Globus pallidus (tissue), 1 donor: ENCODE measurements at places on chromosomes 2 and 18.

GRCh38 chr2:168462543-168463045 lies 6.5 kb downstream of the CERS6 start:
- no peak for DNase-seq

DNA sequence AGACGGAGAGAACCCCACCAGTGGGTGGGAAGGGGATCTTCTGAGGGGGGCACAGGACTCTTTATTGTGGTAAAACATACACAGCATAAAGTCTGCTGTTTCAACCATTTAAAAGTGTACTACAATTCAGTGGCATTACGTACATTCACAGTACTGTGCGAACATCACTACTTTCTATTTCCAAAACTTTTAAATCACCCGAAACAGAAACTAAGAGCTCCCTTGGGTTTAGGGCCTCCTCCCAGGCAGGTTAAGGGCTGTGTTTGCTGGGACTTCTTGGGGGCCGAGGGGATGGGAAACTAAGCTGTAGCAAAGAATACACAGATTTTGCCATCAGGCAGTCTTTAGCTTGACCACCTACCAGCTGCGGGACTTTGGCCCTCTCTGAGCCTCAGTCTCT lies 242.0 kb downstream of the HAUS1 start:
- no peak for DNase-seq

- no peak for DNase-seq
These were observed 41.1 kb downstream of the MBD2 start for GRCh38 chr18:54183390-54183789.

DNA sequence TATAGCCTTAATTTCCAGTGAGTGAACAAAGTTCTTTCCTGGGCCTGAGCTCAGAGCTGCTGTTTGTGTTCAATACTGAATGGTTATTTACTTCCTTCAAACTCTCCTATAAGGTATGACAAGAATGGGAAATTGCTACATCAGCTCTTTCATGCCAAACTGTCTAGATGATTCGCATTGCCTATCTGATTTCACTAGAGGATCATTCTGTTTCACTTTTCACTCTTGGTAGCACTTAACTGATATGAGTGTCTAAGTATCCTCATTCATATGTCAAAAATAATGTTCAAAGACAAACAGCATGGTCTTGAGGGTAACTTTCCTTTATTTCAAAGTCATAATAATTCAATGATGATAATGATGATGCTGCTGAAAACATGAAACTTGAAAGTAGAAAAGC lies 32.9 kb upstream of the SCG2 start:
- DNase-seq = no peak

- no peak for DNase-seq
These were observed 512.1 kb upstream of the LRATD1 start for GRCh38 chr2:14120376-14120775.

- DNase-seq = no peak
These were observed 633.2 kb upstream of the PKDCC start for GRCh38 chr2:41414486-41415230.

DNA sequence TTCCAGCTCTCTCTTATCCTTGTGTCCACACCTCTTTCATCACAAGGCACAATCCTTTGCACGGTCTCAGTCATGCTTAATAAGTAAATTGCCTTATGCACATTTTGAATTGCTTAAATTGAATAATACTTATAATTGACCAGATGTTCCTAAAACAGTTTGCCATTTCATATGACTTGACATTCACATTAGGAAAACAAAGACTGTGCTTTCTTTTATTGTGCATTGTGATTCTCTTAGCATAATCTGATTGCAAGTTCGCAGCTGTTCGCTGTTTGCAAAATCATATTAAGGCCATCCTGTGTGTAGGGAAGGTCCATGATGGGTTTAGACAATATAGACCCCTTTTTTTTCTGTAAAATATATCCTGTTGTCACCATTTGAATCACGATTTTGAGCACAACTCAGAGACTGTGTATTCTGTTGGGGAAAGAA lies 75.6 kb downstream of the RNF144A start:
- peak; percentile 86 for DNase-seq

GRCh38 chr2:23411752-23412431 lies 26.9 kb downstream of the KLHL29 start:
- no peak for DNase-seq

DNA sequence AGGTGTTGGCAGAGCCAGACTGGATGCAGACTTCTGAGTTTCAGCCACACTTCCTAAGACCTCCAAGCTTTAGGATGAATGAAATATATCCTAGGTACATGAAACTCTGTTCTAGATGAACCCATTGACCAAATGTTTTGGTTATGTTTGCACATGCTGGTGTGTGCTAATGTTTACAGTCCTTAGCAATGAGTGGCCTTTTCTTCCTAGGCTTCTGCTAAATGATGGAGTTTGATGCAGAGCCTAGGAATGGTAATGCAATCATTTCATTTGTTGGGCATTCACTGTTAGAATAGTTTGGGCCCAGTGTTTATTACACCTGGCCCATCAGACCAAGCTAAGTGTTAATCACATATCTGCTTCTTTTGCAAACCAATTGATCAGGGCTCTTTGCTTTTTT lies 464.7 kb downstream of the MEIS1 start:
- DNase-seq = no peak

DNA sequence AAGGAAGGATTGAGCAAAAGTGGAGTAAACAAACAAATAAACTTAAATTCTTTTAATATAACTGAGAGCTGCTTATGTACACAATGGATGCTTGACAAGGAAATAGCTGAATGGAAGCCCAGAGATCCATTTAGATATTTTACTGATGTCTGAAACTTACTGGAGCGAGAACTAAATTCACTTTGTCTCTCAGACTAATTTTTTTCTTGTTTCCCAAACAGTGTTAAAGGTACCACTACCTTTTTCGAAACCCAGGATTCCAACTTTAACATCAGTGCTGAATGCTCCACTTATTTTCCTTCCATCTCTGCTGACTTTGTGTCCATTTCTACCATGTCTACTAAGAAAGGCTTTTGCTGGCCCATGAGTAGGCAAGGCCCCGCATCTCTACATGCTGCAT lies 4.0 kb downstream of the EFEMP1 start:
- DNase-seq = no peak

DNA sequence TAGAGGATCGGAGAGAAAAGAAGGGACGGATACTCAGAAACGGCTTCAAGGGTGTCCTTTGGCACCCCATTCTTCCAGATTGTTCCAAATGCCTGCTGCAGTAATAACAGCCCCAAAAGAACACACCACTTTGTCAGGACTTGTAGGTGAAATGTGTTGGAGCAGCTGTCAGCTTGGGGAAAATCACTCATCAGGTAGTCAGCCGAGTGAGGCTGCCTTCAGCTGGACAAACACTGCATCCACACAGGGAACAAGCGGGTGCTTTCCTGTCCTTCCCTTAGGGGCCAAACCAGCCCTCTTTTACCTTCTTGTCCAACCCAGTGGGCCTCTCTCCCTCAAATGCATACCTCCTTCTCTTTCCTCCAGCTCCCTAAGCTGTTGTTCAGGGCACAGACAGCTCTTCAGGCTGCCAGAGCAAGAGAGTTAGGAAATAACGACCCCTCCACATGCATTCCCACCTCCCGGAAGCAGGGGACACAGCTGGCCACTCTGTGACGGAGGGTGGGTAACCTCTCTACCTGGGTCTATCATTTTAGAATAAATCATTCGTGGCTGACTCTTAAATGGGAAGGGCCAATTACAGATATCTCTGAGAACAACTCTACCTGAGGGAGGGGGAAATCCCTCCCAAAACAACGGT lies 48.1 kb downstream of the BCL11A start:
- no peak for DNase-seq
